Upper lobe of left lung (tissue), 6 donors: ENCODE measurements at places on chromosomes 11 and 22. TPM values are rescaled to one million over a fixed set of nuclear protein-coding genes. Genes with fewer than 3 reads are reported as not detected.

Gene UCP2
- 84.4 TPM for total RNA-seq

Gene SCUBE2
- 5.5 TPM for total RNA-seq

Gene SPDYC
- total RNA-seq: not detected

Gene MPEG1
- 22.0 TPM for total RNA-seq

Gene ST14
- 83.6 TPM for total RNA-seq

Gene SLC22A6
- not detected for total RNA-seq

Gene PGA5
- total RNA-seq: 1.2 TPM

Gene ANO5
- 2.8 TPM for total RNA-seq

Gene FAT3
- total RNA-seq: 4.2 TPM

Gene SEC14L6
- 19.7 TPM for total RNA-seq

Gene SNX19
- total RNA-seq: 83.9 TPM

Gene C11orf42
- total RNA-seq: not detected

Gene LRRC74B
- total RNA-seq: 4.6 TPM

Gene KRTAP5-10
- total RNA-seq: not detected

Gene LMO1
- not detected for total RNA-seq

Gene MTCH2
- total RNA-seq: 41.8 TPM

Gene OR52A1
- not detected for total RNA-seq

DNA sequence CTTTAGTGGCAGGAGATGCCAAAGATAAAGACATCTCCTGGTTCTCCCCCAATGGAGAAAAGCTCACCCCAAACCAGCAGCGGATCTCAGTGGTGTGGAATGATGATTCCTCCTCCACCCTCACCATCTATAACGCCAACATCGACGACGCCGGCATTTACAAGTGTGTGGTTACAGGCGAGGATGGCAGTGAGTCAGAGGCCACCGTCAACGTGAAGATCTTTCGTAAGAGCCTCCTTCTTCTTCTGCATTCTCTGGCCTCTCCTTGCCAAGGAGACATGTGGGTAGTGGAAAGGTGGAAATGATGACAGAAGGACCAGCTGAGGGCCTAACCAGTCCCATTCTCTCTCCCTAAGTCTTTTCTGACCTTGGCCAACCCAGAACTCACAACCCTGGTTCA lies 110.1 kb upstream of the TTC12 start:
- DNase-seq: peak; percentile 39

DNA sequence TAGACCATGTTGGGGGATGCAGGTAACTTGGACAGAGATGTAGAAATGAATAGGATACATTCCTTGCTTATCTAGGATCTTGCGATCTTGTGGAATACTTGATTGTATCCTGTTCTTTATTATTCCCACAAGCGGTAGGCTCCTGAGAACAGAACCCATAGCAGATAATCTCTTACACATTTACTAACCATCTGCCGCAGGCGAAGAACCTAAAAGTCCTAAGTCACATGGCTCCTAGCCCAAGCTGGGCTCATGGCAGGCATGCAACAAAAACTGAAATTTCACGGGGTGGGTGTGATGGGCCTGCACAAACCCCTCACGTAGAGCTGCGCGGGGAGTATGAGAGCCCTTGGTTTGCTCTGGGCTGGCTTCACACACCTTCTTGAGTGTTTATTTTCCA lies 177.4 kb upstream of the NECTIN1 start:
- DNase-seq: no peak

- no peak for DNase-seq
These were observed 76.2 kb downstream of the PLEKHA7 start for GRCh38 chr11:16938061-16938460.

DNA sequence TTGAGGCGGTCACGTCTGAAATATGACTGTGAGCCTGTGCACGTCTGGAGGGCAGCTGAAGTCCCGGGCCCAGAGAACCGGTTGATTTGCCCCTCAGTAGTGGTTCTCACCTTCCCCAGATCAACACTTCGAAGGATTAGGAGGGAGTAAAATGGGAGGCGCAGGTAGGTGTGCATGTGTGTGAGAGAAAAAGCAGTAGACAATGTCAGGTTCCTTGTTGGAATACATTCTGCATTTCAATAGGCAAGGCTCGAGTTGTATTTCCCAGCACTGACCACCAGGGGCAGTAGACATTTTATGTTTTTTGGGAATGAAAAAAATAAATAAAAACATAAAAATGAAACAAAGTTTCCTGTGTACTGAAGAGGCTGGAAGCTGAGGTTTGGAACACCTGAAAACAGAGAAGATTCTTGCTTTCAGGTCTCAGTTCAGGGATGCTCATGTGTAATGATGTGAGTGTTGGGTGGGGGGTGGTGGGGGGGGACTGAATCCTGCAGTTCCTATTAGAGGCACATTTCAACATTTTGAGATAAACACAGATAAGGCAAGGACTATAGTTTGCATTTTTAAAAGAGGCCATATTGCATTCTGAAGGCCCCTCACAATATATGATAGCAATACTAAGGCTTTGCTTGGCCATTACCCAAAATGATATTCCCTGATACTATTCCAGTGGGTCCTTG lies 333.9 kb downstream of the CADM1 start:
- DNase-seq: no peak

GRCh38 chr11:42175203-42175602 lies 715.8 kb upstream of the LRRC4C start:
- no peak for DNase-seq

DNA sequence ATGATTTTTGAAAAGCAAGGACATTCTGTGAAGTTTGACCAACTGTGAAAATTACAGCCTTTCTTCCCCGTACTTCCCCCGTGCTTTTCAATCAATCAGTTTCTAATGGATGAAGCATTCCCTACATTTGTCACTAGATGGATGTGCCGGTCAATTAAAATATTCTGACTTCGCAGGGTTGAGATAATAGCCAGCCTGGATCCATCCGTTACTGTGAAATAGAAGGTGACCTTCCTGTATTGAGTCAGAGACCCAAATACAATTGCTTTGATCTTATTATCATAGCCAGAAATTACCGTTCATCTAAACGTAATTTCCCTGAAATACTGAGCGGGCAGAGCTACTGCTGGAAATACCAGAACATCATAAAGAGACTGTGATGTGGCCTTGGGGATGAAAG lies 21.1 kb upstream of the PARVB start:
- DNase-seq: no peak

DNA sequence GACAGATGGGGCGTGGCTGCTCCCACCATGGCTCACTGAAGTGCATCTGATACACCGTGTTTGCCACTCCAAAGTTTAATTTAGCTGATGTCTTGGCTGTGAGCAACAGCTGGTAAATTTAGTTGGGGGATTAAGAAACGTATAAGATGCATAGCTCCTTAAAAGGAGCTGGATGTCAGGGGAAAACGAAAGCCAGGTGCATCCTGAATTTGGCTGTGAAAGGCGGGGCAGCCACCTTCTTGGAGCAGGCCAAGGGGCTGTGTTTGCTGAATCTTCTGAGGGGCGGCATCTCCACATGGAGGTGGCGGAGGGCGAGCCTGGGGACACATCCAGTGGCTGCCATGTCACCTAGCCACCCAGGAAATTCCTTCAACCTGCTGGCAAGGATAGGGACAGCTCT lies 20.7 kb upstream of the NCF4 start:
- DNase-seq: no peak

GRCh38 chr22:40535642-40536041 lies 100.9 kb downstream of the MRTFA start:
- no peak for DNase-seq

GRCh38 chr22:50304528-50305392 lies 2.7 kb downstream of the PLXNB2 start:
- peak; percentile 84 for DNase-seq

DNA sequence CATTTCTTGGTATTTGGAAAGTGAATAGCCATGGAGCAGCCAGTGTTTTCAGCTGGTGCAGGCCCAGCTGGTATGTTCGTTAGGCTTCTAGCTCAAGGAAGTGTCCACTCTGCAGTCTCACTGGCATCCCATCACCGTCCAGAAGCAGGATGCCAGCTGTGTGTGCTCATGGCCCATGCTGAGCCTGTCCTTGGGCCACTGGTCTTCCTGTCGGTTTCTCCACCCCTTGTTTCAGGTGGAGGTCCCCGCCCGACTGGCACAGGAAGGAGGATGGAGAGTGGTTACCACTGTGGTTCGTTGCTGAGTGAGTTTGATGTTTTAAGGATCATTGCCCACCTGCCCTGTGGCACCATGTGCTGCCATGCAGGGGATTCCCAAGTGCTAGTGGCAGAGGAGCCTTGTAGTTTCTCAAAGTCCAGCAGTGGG lies 63.7 kb downstream of the MED15 start:
- DNase-seq: no peak

DNA sequence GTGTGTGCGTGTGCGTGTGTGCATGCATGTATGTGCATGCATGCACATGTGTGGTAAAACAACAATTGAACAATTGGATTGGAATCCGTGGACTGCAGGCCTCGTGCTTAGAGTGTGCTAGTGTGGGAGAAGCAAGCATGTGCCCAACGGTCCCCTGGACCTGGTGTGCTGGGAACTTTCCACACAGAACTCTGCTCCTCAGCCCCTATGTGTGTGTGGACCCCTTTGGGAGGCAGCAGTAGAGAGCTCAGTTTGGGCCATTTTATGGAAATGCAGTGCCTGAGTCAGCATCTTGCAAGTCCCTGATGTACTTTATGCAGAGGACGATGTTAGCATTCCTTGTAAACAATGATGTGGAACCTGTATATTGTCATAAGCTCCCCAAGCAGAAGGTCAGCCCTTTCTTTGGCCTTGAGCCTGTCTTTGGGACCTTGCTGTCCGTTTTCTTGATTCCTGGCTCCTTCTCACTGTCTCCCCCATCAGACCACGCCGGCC lies 167.3 kb downstream of the TBC1D22A start:
- DNase-seq: no peak

- DNase-seq: no peak
These were observed 199.3 kb downstream of the PGR start for GRCh38 chr11:100930185-100930778.

- DNase-seq: no peak
These were observed 42.6 kb upstream of the TUB start for GRCh38 chr11:8038393-8038792.

DNA sequence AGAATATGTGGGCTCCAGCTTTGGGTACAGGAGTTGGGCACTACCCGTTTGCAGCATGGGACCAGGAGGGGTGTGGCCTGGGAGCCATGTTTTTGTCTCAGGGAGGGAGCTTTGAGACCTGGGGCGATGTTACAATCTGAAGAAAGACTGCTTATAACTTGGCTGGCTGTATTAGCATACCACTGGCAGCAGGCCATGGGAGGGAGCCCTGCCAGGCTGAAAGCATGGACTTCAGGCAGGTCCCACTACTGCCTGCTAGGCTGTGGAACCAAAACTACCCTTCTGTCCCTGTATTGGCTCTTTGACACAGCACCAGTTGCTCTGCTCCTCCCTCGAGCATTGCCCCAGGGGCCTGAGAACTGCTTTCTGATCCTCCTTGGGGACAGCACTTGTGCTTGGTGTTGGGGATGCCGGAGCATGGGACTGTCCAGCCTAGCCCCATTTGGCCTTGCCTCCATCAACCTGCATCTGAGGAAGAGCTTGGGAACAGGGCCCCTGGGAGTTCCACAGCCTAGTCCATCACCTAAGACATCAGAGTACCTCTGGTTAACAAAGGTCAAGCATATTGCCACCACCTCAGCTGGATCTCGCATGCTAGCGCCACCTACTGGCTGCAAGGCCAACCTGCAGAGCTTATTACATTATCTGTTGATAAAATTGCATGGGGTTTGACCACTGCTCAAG lies 217.4 kb downstream of the SBF2 start:
- no peak for DNase-seq

GRCh38 chr22:29078036-29078868 lies 5.4 kb downstream of the KREMEN1 start:
- DNase-seq: no peak

GRCh38 chr11:8192016-8192895 lies 23.4 kb upstream of the RIC3 start:
- peak; percentile 61 for DNase-seq

DNA sequence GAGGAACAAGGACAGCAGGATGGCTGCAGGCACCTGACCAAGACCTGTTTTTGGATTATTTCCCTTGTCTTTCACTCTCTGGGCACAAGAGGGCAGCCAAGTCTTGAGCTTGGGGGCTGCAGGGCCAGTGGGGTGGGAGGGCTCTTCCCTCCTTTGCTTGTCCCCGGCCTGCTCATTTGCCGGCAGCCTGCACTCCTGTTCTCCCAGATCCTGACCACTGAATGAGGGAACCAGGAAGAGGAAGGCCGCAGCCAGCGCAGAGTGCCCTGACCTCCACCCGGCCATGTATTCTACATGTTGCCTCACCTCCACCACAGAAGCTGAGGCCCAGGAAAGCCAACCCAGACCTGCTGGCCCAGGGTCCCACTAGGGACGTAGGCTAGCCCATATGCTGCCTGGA lies 15.5 kb upstream of the NNMT start:
- DNase-seq: peak; percentile 72

- no peak for DNase-seq
These were observed 43.1 kb upstream of the GCAT start for GRCh38 chr22:37764622-37765021.

DNA sequence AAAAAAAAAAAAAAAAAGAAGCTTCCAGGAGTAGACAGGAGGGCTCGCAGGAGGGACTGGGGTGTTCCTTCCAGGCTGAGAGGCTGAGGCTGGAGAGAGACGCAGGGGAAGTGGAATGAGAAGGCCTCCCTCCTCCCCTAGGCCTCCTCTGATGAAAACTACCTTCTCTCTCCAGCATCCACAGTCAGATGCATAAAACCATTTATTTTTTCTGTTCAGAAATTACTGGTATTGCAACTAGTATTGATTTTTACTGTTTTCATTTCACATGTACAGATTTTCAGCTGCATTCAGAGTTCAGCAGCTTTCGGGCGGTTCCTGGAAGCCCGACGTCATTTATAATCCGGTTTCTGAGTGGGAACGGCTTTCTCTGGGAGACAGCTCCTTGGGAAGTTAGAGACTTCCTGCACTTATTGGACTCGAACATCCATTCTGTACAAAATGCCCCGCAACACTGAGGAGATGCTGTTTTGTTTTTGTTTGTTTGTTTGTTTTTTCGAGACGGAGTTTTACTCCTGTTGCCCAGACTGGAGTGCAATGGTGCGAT lies 6.9 kb upstream of the NFAM1 start:
- no peak for DNase-seq

- DNase-seq: no peak
These were observed 27.8 kb downstream of the CYTH4 start for GRCh38 chr22:37310075-37310606.

- no peak for DNase-seq
These were observed 22.0 kb upstream of the IPO7 start for GRCh38 chr11:9362393-9362863.

GRCh38 chr11:115848611-115849010 lies 344.4 kb upstream of the CADM1 start:
- DNase-seq: no peak

GRCh38 chr11:118286545-118286944 lies 18.0 kb upstream of the CD3E start:
- DNase-seq: no peak

- DNase-seq: no peak
These were observed 27.7 kb downstream of the FADS3 start for GRCh38 chr11:61863548-61864081.
